ENCODE measurements at places on chromosomes 11 and 22. TPM values are rescaled to one million over a fixed set of nuclear protein-coding genes. Genes with fewer than 3 reads are reported as not detected.

CSF2RB gene
- total RNA-seq = 27.2 TPM

DDX25 gene
- 0.46 TPM for total RNA-seq

GUCY1A2 gene
- total RNA-seq = 31.1 TPM

CARNS1 gene
- total RNA-seq = 2.7 TPM

SHISA8 gene
- not detected for total RNA-seq

HSCB gene
- total RNA-seq = 12.0 TPM

ZDHHC13 gene
- 12.2 TPM for total RNA-seq

TLCD5 gene
- total RNA-seq = 4.2 TPM

TEF gene
- total RNA-seq = 45.6 TPM

OR52I2 gene
- not detected for total RNA-seq

KCNK4 gene
- total RNA-seq = not detected

CCDC86 gene
- total RNA-seq = 16.6 TPM
